ENCODE measurements at places on chromosomes 2 and 18. TPM values are rescaled to one million over a fixed set of nuclear protein-coding genes. Genes with fewer than 3 reads are reported as not detected.

DNA sequence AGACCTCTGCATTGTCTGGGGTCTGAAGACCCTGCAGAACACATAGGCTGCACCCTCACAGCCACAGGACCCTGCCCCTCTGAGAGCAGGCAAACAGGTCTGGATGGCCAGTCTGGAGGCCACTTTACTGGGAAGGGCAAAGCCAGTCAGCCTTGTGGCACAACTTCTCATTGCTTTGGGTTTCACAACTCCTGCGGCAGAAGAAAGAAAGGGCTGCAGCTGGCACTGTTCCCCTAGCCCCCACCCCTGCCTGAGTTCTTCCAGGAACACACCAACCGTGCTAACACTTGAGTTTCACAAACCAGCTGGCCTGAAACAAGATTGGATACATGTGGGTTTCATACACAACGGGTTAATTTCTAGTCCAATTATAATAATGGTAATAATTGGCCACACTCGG is 276.5 kb upstream of the MGAT5 start:
- no peak for DNase-seq

- DNase-seq: no peak
These were observed 31.1 kb upstream of the RAPH1 start for GRCh38 chr2:203566161-203566560.

- DNase-seq: no peak
These were observed 438.0 kb downstream of the LRP1B start for GRCh38 chr2:141692829-141693228.

- peak; percentile 53 for DNase-seq
These were observed 71.7 kb upstream of the MYO3B start for GRCh38 chr2:170106102-170106840.

- no peak for DNase-seq
These were observed 145.8 kb upstream of the ID2 start for GRCh38 chr2:8535821-8536685.

The BCL2 gene
- total RNA-seq: 2.5 TPM

The CNDP1 gene
- total RNA-seq: not detected

The TUBB6 gene
- total RNA-seq: 794 TPM

The CFC1 gene
- total RNA-seq: not detected

DNA sequence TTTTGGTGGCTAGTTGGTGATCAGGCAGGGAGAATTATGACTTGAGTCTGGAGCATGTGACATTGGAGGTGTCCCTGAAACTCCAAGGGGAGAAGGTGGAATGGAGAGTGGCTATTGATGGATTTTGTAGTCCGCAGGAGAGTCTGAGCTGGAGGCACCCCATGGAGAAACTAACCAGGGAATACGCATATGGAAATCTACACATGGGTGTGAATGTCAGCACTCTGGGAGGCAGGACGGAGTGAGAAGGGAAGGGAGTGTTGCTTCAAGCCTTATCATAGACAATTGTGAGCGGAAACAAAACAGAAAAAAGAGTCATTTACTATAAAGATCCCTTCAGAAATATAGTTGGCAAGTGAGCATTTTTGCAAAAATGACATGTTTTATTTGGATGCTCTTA is 667 bp upstream of the SCYGR4 start:
- DNase-seq: no peak

DNA sequence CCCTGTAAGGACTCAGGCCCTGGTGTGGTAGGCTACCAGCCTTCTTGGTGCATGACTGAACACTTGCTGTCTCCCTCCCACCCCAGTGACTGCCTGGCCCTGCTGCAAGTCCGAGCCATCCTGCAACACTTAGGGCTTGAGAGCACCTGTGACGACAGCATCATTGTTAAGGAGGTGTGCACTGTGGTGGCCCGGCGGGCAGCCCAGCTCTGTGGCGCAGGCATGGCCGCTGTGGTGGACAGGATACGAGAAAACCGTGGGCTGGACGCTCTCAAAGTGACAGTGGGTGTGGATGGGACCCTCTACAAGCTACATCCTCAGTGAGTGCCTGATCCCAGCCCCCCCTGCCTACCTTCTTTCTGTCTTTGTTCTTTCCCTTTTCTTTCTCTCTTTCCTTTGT is 55.2 kb downstream of the HK2 start:
- DNase-seq: no peak
